ENCODE measurements at places on chromosomes 11 and 22.

DNA sequence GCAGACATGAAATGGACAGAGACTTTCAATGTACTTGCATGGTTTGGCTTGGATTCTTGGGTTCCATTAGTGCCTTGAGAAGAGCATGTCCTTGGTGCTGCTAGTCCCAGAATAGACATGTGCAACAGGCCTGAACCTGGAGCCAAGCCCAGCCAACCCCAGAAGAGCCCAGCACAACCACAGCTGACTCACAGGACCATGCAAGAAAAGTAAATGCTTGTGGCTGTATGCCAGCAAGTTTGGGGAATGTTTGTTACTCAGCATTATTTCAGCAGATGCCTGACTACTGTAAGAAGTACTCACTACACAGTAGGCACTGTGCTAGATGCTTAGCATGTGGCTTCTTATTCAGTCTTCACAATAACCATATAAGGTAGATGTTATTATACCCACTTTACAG, 39.2 kb upstream of the HMGXB4 start:
- no peaks in the 10 kb centered on the region for H3K27me3 ChIP-seq
- H3K4me3 ChIP-seq: no peak overlapping the region
- H3K36me3 ChIP-seq: no peaks in the 10 kb centered on the region
- DNase-seq: no peak
- H3K27ac ChIP-seq: no peak overlapping the region

GRCh38 chr11:45285250-45285828, 802 bp downstream of the SYT13 start:
- no peak overlapping the region for H3K27ac ChIP-seq
- peak overlapping the region; percentile 0 for H3K4me3 ChIP-seq
- H3K4me1 ChIP-seq: peaks cover 9% of the 10 kb centered on the region
- DNase-seq: no peak

- H3K4me1 ChIP-seq: no peaks in the 10 kb centered on the region
- H3K4me3 ChIP-seq: no peak overlapping the region
Measured at GRCh38 chr22:45948081-45948648, 28.8 kb downstream of the WNT7B start.

DNA sequence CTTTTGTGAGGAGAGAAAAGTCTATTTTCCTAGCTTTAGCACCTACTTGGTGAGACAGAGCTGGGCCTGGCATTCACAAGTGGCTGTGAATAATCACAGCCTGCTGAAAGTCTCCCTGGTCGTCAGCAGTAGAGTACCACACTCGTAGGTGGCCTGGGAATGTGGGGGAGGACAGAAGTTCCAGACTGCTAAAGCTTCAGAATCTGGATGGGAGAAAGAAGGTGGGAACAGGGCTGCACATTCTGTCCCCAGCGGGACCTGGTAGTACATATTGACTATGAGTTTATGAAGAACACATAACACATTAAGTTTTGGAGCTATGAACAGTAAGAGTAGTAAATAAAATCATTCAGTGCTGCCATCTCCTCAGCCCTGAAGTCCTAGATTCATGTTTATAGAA, 19.0 kb upstream of the LIMK2 start:
- no peak overlapping the region for H3K4me3 ChIP-seq
- H3K27me3 ChIP-seq: no peaks in the 10 kb centered on the region
- DNase-seq: no peak
- peaks cover 6% of the 10 kb centered on the region for H3K36me3 ChIP-seq
- H3K27ac ChIP-seq: no peak overlapping the region
